ENCODE measurements at places on chromosomes 5 and 9.

- DNase-seq = peak; percentile 75
Measured at GRCh38 chr5:181188700-181189362, 16.2 kb downstream of the TRIM7 start.

DNA sequence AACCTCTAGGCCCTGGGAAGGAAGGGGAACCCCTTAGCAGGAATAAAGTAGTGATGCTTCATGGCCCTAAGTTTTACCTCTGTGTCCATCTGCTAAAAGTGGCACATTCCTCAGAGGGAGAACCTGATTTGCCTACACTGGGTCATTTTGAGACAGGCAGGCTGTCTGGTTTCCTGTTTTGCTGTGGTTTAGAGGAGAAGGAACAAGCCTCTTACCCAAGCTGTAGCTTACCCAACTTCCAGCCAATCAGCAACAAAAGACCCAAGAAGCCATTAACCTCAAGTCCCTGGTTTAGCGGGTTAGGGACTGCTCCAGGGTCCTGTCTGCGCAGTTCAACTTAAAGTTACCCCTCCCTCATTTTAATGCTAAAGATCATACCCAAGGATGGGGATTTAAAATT is 411.0 kb downstream of the MAT2B start:
- no peak for DNase-seq

- DNase-seq = no peak
Measured at GRCh38 chr9:121692606-121693387, 41.4 kb downstream of the DAB2IP start.

DNA sequence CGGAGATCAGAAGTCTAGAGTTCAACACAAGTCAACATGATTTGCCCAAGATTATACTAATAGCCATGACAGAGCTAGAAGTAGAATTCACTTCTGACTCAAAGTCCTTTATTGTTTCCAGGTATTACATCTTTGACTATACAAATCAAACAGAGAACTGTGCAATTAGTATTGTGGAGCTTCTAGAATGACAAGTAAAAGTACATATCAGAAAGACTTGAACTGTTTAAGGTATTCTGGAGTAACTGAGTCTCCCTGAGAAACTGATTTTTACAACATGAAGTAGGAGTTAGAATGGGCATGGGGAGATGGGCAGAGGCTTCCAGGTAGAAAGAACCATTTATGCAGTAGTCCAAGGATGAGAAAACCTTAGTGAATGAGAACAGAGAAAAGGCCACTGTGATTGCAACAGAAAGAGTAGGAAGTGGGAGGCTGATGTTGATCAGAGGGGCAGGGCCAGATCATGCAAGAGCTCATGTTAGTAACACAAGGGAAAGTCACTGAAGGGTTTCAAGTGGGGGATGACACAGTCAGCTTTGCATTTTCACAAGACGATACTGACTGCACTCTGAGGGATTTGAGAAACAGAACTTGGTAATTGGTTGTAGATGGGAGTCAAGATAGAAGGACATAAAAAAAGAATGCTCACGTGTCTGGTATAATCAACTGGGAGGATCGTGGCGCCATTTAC is 280.7 kb downstream of the RFX3 start:
- no peak for DNase-seq

DNA sequence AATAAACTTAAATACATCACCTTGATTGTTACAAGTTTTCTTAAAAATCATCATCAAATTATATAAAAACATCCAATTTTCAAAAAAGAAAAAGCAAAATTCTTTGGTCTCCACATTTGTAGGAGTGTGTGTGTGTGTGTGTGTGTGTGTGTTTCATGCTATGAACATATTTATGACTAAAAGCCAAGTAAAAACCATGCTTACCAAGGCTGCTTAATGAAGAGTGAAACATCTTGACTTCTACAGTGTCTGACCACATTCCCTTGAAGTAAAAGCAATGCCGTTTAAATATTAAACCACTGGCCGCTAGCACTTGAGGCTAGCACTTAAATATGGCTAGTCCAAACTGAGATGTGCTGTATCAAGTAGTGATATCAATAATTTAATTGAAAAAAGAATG is 549.1 kb upstream of the CCNG1 start:
- no peak for DNase-seq

DNA sequence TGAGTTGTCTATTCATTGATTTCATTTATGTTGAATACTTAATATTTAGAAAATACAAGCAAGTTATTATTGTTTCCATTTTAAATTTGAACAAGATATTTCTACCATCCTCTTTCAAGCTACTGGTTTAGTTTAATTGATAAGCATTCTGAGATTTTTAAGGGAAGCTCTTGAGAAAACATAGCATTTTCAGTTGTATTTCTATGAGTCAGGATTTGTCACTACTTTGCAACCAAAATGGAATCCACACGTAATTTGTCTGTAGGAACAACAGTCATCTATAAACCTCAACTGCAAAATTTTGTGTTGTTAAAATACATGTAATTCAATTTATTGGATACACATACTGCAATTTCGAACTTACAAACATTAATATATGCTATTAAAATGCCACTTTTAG is 74.0 kb downstream of the PRR16 start:
- DNase-seq = no peak
